Esophagus squamous epithelium (tissue), 5 donors: ENCODE measurements at places on chromosomes 7 and 10.
A peak's percentile ranks its signal among the peaks of the same experiment; 100 is the strongest.

- no peak for DNase-seq
- H3K27ac ChIP-seq = no peak overlapping the region
- H3K27me3 ChIP-seq = peaks cover 8% of the 10 kb centered on the region
These were observed 12.4 kb downstream of the POLL start for GRCh38 chr10:101575580-101576210.

DNA sequence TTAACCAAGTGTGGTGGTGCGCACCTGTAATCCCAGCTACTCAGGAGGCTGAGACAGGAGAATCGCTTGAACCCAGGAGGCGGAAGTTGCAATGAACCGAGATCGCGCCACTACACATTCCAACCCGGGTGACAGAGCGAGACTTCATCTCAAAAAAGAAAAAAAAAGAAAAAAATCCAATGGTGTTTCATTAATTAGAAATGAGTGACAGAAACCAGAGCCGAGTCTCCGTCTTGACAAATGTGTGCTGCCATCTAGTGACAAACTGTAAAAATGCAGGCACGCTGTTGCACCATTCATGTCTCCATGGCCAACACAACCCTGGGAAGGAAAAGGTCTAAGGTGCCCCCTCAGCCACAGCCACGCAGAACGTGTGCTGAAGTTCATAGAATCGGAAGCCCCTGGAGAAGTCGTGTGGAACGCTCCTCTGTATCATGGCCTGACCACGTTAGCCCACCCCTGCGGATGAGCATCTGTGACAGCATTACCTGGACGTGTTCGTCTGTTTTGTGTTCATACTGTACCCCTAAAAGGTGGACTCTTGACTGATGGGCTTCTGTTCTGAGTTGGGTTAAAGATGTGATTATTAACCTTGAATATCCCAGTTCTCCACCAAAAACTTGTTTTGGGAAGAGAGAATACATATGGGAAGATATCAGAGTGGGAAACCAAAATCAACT, 94.9 kb downstream of the LYZL2 start:
- no peaks in the 10 kb centered on the region for H3K36me3 ChIP-seq
- no peak for DNase-seq
- H3K4me3 ChIP-seq = no peak overlapping the region

DNA sequence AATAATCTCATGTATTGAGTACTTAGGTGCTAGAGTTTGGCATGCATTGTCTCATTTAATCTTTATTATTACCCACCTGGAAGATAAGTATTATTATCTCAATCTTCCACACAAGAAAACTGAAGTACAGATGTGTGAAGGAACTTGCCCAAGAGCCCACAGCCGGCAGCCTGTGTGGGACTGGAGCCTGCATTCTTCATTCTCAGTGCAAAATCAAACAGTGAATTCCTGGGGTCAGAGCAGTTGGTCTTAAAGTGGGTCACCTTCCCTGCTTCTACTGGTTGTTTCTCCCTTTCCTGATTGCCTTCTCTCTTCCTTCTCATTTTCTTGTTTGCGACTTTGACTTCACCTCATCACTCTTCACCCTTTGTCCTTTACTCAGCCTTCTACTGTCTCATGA, 144.7 kb upstream of the LYZL1 start:
- H3K27me3 ChIP-seq = no peaks in the 10 kb centered on the region
- DNase-seq = no peak
- no peaks in the 10 kb centered on the region for H3K36me3 ChIP-seq
- no peaks in the 10 kb centered on the region for H3K4me1 ChIP-seq
- no peak overlapping the region for H3K4me3 ChIP-seq
- no peak overlapping the region for H3K27ac ChIP-seq

GRCh38 chr7:112290065-112290464, 83.6 kb downstream of the ZNF277 start:
- no peaks in the 10 kb centered on the region for H3K4me1 ChIP-seq
- H3K27ac ChIP-seq = no peak overlapping the region
- DNase-seq = no peak
- H3K27me3 ChIP-seq = no peaks in the 10 kb centered on the region

DNA sequence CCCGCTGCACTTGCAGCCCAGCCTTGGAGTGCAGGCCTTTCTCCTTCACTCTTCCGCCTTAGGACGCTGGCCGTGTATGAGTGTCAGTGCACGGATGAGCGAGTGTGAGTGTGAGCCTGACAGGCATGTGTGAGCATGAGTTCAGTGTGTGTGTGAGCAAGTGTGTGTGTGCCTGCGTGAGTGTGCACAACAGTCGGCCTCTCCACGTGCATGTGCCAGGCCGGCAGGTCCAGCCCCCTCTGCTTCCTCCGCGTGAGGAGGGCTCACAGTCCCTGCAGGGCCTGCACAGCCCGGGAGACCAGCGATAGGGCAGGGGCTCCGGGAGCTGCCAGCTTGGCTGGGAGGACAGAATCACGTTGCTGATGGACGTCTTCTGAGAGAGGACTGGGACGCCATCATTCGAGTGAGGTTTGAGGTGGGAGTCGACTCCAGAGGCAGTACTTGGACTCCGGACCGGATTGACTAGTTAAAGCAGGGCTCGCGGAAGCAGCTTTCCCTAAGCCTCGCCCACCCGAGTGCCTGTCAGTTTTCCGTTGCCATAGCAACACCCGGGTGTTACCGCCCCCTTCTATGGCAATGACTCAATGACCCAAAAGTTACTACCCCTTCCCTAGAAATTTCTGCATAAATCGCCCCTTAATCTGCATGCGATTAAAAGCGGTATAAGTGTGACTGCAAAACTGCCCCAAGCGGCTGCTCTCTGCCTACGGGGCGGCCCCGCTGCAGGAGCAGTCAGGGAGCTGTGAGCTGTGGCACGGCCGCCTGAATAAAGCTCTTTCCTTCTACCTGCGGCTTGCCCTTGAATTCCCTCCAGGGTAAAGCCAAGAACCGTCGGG, 19.6 kb upstream of the CFAP46 start:
- H3K4me1 ChIP-seq = peaks cover 10% of the 10 kb centered on the region
- DNase-seq = no peak
- H3K36me3 ChIP-seq = no peaks in the 10 kb centered on the region
- peak overlapping the region; percentile 71 for H3K27ac ChIP-seq

DNA sequence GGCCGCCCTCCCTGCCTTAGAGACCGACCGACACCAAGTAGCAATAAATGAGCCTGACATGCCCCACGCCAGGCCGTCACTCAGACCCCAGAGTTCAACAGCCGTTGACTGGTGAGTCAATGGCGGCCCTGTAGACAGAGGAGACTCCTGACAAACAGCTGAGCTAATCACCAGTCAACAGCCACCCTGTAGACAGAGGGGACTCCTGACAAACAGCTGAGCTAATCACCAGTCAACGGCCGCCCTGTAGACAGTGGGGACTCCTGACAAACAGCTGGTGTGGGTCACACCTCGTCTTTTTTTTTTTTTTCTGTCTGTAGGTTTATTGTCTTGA, 16.9 kb upstream of the KNDC1 start:
- H3K36me3 ChIP-seq = no peaks in the 10 kb centered on the region
- H3K4me3 ChIP-seq = no peak overlapping the region
- H3K27me3 ChIP-seq = peaks cover 83% of the 10 kb centered on the region
- no peak overlapping the region for H3K27ac ChIP-seq
- DNase-seq = no peak

- no peaks in the 10 kb centered on the region for H3K27me3 ChIP-seq
- H3K36me3 ChIP-seq = no peaks in the 10 kb centered on the region
- no peaks in the 10 kb centered on the region for H3K4me1 ChIP-seq
- no peak for DNase-seq
- no peak overlapping the region for H3K4me3 ChIP-seq
These were observed 104.9 kb downstream of the KLF6 start for GRCh38 chr10:3679950-3680629.

GRCh38 chr10:77784856-77785255, 141.7 kb downstream of the DLG5 start:
- H3K27ac ChIP-seq = no peak overlapping the region
- no peaks in the 10 kb centered on the region for H3K27me3 ChIP-seq
- H3K4me3 ChIP-seq = no peak overlapping the region
- no peak for DNase-seq
- H3K36me3 ChIP-seq = peaks cover 88% of the 10 kb centered on the region

GRCh38 chr7:155487509-155488482, 29.9 kb downstream of the EN2 start:
- H3K27ac ChIP-seq = no peak overlapping the region
- no peak overlapping the region for H3K4me3 ChIP-seq

- H3K27me3 ChIP-seq = no peaks in the 10 kb centered on the region
- H3K4me1 ChIP-seq = no peaks in the 10 kb centered on the region
- no peak overlapping the region for H3K27ac ChIP-seq
- DNase-seq = no peak
These were observed 95.8 kb upstream of the SH2B2 start for GRCh38 chr7:102190776-102191350.

DNA sequence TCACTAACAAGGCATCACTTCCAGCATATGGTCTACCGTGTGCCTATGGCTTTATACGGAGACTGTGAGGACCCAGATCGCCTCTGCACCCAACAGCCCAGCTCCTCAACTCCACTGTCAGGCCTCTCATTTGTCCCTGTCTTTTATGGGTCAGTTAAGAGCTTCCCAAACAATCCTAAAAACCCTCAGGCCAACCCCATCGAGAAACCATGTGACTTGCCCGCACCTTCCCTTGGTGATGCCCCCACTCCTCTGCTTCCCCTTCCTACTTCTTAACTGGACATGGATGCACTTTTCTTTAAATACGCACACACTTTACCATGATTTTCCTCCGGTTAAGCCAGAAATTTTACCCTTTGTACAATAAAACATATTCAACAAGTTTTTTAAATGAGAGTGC, 46.8 kb downstream of the BAIAP2L1 start:
- no peaks in the 10 kb centered on the region for H3K27me3 ChIP-seq
- DNase-seq = no peak
- H3K4me1 ChIP-seq = peaks cover 6% of the 10 kb centered on the region

DNA sequence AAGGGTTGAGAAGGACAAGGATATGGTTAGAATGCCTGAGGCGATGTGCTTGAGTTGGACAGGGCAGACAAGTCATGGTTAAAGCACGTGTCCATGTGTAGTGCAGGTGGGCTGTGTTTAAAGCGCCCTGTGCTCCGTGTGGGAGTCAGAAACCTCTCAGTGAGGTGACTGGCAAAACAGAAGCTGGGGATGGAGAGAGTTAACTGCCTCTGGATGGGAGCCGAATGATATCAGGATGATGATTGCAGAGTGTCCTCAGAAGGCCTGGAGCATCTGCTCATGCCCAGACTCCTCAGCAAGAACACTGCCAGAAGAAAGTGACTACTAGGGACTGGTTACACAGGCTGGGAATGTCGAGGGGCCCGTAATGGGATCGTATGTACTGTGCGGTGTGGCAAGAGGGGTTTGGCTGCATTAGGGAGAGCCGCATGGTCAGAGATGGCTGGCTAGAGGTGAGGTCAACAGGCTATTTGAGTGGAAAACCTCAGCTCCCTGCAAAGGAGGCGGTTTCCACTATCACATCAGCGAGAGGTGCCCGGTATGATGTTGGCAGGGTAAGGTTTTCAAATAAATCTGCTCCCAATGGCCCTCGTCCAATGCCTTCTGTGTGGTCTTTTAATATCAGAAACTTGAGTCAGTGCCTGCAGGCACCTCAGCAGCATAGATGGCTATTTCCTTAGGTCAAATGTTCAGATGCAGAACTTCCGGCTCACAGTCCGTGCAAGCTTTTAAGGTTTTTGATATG, 26.1 kb upstream of the MRC1 start:
- no peak for DNase-seq
- H3K4me3 ChIP-seq = no peak overlapping the region
- no peaks in the 10 kb centered on the region for H3K4me1 ChIP-seq
- no peak overlapping the region for H3K27ac ChIP-seq
- H3K36me3 ChIP-seq = no peaks in the 10 kb centered on the region

DNA sequence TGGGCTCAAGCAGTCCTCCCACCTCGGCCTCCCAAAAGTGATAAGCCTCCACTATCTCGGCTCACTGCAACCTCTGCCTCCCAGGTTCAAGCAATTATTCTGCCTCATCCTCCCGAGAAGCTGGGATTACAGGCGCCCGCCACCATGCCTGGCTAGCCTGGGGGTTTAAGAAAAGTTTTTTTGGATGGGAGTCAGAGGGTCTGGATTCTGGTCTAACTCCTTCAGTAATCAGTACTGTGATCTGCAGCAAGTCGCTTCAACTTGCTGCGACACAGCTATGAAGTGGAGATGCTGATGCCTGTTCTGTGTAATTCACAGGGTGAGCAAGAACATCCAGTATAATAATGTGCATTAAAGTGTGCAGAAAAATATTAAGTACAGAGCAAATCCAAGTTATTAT, 88.4 kb upstream of the AGBL3 start:
- no peak overlapping the region for H3K4me3 ChIP-seq
- DNase-seq = no peak
- H3K4me1 ChIP-seq = peaks cover 22% of the 10 kb centered on the region
- peaks cover 16% of the 10 kb centered on the region for H3K36me3 ChIP-seq
- H3K27me3 ChIP-seq = no peaks in the 10 kb centered on the region
- no peak overlapping the region for H3K27ac ChIP-seq

- DNase-seq = no peak
- no peak overlapping the region for H3K27ac ChIP-seq
- no peak overlapping the region for H3K4me3 ChIP-seq
- no peaks in the 10 kb centered on the region for H3K4me1 ChIP-seq
- H3K36me3 ChIP-seq = no peaks in the 10 kb centered on the region
These were observed 207.3 kb downstream of the HGF start for GRCh38 chr7:81562581-81562980.

GRCh38 chr7:23593706-23594105, 3.5 kb upstream of the CCDC126 start:
- H3K27me3 ChIP-seq = no peaks in the 10 kb centered on the region
- H3K4me1 ChIP-seq = peaks cover 21% of the 10 kb centered on the region
- DNase-seq = no peak
- no peak overlapping the region for H3K4me3 ChIP-seq
- no peaks in the 10 kb centered on the region for H3K36me3 ChIP-seq

- no peaks in the 10 kb centered on the region for H3K36me3 ChIP-seq
- DNase-seq = no peak
- H3K27ac ChIP-seq = no peak overlapping the region
These were observed 52.6 kb downstream of the PTEN start for GRCh38 chr10:87915989-87916388.

- no peak for DNase-seq
- no peaks in the 10 kb centered on the region for H3K4me1 ChIP-seq
- no peaks in the 10 kb centered on the region for H3K27me3 ChIP-seq
- H3K4me3 ChIP-seq = no peak overlapping the region
- H3K27ac ChIP-seq = no peak overlapping the region
These were observed 510.1 kb downstream of the ARL4A start for GRCh38 chr7:13197501-13197900.

DNA sequence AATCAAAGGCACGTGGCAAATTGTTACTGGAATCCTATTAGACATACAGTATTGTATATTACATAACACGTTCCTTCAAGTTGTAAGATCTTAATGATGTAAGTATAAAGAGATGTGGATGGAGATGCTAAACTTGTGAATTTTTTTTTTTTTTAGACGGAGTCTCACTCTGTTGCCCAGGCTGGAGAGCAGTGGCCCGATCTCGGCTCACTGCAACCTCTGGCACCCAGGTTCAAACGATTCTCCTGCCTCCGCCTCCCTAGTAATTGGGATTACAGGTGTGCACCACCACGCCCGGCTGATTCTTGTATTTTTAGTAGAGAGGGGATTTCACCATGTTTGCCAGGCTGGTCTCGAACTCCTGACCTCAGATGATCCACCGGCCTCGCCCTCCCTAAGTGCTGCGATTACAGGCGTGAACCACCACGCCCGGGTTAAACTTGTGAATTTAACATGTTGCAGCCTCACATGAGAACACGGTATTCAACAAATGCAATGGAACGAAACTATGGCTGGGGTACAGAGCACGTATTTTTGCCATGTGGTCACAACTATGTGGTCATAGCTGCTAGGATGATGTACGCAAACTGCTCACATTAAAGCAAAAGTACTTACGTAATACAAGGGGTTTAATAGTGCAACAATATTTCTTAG, 818 bp upstream of the SUPV3L1 start:
- peaks cover 39% of the 10 kb centered on the region for H3K4me1 ChIP-seq
- H3K4me3 ChIP-seq = peak overlapping the region; percentile 100
- H3K27ac ChIP-seq = peak overlapping the region; percentile 95
- DNase-seq = no peak
